ENCODE measurements at places on chromosomes 3 and 15.
A peak's percentile ranks its signal among the peaks of the same experiment; 100 is the strongest.

DNA sequence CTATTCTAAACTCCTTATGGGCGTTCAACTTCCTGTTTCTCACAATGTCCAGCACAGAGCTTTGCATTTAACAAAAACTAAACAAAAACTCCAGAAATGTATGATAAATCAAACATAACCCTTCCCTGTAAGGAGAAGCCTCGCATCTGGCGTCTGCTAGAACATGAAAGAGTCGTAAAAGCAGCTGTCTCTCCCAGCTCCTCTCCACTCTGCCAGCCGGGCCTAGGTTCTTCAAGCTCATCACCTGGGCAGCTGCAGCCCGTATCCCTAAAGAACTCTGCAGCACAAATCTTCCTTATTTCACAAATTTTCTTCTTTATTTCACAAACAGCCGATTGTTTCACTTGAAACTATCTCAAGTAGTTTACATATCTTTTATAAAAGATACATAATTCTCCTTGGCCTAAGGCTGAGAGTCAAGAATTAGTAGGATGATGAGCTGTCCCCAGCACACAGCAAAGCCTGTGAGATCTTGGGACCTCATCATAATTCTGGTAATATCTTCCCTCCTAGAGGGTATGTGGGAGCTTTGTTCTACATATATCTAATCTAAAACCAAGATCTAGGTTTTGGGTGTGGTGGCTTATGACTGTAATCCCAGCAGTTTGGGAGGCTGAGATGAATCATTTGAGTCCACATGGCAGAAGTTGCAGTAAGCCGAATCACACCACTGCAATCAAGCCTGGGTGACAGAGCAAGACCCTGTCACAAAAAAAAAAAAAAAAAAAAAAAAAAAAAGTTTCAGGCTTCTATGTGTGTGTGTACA, 35.3 kb downstream of the ANXA2 start:
- no peak for DNase-seq

- no peak for DNase-seq
Measured at GRCh38 chr3:64830681-64831080, 142.9 kb upstream of the ADAMTS9 start.

- DNase-seq: no peak
Measured at GRCh38 chr3:16998236-16998923, 113.6 kb downstream of the PLCL2 start.

- DNase-seq: no peak
Measured at GRCh38 chr3:134038071-134038491, 8.4 kb upstream of the SLCO2A1 start.

DNA sequence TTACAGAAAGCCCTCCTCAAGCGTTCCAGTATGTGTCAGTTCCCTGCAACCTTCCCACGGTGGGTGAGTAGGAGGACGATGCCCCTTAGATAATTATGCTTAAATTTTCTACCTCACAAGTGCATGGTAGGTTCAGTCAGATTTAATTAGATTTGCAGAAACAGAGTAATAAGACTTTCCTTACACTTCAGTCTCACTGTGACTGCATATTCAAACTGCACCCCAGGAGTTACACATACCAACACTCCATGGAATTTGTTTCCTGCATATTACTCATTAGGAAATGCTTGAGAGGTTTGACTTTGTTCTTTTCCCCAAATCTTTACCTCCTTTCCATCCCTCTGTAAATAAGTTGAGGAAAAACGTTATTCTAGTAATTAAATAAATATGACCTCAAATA, 108.8 kb downstream of the ARRDC4 start:
- DNase-seq: no peak

DNA sequence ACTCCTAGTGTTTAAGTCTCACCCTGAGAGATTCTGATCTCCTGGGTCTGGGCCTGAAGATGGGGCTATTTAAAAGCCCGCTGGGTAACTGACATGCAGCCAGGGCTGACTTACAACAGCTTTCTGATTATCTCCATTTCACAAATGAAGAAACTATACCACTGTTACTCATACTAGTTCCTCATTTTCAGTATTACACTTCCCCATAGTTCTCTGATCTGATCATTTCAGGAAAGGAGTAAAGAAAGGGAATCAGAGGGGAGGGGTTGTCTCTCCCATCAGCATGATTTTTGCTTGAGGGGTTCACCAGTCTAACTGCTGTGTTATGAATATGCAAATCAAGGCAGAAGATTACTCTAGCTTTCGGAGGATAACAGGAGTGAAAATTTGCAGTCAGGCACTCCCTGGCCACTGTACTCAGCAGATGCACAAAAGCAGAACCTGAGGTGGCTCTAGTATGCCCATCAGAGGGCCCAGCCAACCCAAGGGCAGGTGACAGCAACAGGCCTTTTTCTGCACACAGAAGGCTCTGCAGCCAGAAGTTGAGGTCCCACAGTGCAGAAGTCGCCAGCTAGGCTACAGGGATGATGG, 59.4 kb downstream of the DAPK2 start:
- no peak for DNase-seq

- no peak for DNase-seq
Measured at GRCh38 chr15:65790694-65791334, 1.3 kb downstream of the DENND4A start.

- peak; percentile 47 for DNase-seq
Measured at GRCh38 chr15:80776420-80777045, 2.6 kb upstream of the CEMIP start.

DNA sequence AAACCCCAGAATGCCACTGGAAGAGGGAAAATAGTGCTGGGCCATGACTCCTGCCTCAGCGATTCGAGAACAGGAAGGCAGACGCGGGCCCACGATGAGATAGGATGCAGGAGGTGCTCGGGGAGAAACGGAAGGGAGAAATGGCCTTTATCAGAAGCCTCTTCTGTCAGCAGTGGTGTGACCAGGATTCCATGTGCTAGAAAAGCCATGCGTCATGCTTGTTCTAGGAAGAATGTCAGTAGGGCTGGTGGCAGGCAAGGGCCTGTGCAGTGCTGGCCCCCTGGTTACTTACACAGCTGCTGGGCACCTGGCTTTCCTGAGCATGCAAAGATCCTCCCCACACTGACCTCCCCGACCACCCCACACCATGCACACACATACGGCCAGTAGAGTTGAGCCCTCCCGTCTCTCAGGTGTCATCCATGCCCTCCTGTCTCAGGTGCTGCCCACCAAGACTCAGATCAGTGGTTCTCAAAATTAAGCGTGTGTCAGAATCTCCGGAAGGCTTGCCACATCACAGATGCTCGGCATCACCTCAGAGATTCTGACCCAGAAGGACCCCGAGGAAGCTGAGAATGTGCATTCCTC, 106.7 kb downstream of the ADAMTS17 start:
- no peak for DNase-seq

DNA sequence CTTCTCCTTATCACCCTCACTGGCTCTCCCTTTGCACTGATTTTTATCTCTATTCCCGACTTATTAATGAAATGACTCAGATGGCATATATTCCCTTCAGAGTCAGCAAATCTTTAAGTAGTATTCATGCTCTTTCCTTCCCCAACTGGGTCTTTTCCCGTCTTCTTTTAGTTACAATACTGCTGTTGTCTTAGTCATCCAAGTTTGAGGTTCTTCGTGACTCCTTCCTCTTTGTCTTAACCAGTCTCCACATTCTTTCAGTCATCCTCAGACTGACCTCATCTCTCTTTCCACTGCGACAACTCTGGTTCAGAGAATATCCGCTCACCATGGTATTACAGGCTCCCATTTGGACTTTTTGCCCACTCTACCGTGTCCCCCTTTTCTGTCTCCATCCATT, 12.4 kb downstream of the WDR5B start:
- DNase-seq: no peak

GRCh38 chr15:76175442-76175841, 115.7 kb downstream of the TMEM266 start:
- no peak for DNase-seq

DNA sequence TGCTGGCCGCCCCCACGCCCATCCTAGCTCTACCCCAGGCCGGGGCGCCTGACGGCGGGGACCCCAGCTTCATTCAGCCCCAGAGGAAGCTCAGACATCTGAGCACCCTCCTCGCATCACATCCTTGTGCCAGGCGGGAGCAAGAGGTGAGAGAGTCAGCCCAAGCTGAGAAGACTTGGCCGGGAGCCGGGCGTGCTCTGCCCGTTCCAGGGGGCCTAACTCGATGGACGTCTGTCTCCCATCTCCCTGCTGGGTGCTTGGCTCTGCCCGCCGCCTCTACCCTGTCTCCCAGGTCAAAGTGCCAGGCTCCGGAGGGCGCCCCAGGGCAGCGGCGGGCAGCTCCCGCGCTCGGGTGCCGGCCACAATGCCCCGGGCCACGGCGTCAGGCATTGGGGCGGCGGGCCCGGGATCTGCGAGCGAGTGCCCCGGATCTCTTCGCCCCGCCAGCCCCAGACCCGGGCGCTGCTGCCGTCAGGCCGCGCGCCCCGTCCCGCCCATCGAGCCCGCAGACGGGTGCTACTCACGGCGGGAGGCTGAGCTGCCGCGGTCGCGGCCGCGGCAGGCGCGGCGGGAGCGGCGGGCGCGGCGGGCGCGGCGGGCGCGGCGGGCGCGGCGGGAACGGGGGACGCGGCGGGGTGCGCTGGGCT, 388 bp downstream of the DAPK2 start:
- no peak for DNase-seq

- no peak for DNase-seq
Measured at GRCh38 chr3:66477856-66478255, 23.0 kb downstream of the LRIG1 start.

GRCh38 chr3:81443958-81444357, 317.5 kb downstream of the GBE1 start:
- no peak for DNase-seq

DNA sequence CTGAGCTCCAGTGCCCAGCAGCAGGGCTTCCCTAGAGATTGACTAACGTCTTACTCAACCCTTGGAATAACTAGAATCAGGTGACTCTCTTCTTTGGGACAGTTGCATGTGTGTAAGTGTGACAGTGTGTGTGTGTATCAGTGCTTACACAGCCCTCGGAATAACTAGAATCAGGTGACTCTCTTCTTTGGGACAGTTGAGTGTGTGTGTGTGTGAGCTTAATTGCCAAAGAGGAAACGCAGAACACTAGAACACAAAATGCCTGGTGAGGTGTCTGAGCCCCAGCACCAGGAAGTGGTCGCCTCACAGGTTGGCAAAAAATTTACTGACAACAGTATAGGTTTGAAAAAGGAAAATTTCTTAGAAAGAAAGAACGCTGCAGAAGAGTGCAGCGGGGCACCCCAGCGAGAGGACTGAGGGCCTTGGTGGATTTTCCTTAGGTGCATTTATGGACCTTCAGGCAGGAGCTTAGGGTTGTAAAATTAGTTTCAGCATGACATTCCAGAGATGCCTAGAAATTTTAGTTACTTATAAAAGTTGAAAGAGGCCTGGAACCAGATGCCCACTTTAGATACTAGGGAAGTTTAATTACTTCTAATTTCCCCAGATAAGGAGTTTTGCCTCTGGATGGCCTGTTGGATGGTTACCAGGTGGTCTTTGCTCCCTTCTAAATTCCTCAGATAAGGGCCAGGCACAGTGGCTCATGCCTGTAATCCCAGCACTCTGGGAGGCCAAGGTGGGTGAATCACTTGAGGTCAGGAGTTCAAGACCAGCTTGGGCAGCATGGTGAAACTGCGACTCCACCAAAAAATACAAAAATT, 3.7 kb upstream of the WDR82 start:
- DNase-seq: no peak

- no peak for DNase-seq
Measured at GRCh38 chr3:28206479-28206878, 34.9 kb upstream of the CMC1 start.

DNA sequence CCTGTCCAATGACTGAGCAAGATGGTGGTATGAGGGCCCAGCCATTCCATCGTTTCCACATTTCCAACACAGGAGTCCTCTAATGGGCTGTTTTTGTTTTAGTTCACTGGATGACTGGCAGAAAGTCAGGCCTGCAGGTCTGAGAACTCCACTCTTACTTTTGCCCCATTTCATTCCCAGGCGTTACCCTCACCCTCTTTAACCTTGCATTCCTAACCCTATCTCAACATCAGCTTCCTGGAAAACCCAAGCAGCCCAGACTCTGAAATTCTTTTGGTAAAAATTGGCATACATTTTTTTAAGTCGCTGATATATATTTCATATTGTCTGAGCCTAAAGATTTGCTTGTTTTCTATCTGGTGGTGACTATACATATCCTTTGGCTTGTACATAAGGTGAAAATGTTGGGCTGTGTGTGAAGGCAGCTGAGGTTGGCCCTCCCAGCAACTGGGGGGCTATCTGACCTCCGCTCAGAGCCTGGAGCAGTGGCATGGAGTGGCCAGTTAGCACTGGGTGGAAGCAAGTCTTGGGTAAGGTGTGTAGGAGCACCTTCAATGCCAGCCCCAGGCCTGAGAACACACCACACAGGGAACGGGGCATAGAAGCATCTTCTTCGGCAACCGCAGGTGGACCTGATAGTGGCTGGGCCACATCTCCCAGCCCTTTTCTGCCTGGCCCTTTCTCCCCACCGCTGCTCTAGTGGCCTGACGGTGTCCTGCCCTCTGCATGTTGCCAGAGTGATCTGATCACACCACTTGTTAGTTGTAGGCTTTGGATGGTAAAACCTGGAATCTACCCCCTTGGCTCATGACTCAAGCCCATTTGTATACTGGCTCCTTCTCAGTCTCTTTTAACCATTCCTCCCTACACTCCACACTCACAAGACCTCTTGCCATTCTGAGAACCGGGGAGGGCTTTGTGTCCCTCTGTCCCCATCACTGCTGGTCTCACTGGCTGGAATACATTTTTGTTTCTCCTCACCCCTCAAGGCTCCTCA, 50.0 kb downstream of the AMOTL2 start:
- no peak for DNase-seq

GRCh38 chr3:147619921-147620560, 210.9 kb downstream of the ZIC1 start:
- no peak for DNase-seq

DNA sequence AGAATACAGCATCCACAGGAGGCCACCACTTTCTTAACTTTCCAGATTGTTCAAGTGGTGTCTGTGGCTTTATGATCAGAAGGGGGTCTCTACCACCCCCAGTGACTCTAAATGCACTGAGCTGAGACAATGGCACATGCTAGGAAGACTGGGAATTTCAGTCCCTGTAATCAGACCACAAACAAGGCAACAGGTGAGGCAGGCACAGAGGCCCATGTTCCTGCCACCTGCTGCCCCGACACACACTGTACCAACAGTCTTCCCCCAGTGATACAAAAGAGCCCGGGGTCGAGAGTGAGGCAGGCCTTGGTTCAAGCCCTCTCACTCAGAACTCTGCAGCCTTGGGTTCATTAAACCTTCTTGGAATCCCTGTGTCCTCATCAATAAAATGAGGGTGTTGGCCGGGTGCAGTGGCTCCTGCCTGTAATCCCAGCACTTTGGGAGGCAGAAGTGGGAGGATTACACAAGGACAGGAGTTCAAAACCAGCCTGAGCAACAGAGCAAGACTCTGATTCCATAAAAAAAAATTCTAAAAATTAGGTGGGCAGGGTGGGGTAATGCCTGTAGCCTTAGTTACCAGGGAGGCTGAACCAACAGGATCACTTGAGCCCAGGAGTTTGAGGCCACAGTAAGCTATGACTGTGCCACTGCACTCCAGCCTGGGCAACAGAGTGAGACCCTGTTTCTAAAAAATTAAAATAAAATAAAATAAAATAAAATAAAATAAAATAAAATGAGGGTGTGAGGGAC, 55.8 kb downstream of the ADCY5 start:
- no peak for DNase-seq
